ENCODE measurements at places on chromosomes 6 and 20.

DNA sequence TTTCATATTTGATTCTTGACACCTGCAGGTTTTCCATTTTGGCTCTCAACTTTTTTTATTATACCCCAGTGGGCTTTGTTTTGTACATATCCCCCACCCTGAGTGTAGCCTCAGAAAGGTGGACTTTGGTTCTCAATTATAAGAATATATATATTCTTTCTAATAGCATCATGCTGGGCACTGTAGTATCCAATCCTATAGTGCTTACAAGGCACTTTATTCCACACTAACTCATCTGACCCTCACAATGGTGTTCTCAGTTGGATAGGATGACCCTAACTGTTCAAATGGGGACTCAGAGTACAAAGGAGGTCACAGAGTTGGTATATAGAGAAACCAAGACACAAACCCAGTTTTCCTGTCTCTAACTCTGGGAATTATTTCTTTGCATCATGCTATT, 48.9 kb upstream of the SNAP25 start:
- no peak for DNase-seq

- DNase-seq: no peak
These were observed 39.9 kb downstream of the MAPK14 start for GRCh38 chr6:36067374-36068011.

DNA sequence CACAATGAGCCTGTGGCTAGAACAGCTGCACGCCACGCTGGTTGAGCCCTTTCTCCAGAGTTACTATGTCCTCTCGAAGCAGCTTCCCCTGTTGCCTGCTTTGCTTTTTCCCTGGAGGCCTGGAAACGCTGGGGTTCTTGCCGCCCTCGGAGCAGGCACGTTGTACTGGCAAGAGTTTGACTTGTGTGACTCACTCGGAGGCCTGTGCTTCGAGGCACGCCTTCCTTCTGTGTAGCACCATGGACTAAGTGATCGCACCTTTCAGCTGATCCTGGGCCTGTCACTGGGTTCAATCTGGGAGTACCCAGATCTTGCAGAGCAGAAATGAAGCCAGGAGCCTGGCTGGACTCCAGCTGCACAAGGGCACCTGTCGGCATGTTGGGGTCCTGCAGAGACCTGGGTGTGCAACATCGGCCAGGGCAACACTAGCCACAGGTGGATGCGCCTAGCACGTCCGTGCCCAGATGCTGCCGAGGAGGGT, 5.2 kb downstream of the INSM1 start:
- DNase-seq: no peak

- DNase-seq: no peak
These were observed 186.6 kb upstream of the OPRM1 start for GRCh38 chr6:153852481-153852880.

DNA sequence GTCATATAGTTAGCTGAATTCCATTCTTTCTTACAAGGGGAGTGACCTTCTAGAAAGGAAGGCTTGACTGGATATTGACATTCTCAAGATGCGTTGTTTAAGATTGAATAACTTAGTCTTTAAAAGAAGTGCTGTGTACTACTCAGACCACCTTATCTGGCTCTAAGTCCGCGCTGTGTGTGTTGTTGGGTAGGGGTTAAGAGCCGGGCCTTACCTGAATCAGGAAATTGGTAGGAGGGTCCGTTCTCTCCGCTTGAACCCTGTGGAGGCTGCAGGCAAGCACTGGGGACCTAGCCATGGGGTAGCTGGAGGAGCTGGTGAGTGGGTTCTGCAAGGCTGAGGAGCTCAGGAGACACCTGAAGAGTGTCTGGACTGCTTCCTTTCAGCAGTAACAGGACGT, 9.0 kb upstream of the SCML4 start:
- DNase-seq: no peak

DNA sequence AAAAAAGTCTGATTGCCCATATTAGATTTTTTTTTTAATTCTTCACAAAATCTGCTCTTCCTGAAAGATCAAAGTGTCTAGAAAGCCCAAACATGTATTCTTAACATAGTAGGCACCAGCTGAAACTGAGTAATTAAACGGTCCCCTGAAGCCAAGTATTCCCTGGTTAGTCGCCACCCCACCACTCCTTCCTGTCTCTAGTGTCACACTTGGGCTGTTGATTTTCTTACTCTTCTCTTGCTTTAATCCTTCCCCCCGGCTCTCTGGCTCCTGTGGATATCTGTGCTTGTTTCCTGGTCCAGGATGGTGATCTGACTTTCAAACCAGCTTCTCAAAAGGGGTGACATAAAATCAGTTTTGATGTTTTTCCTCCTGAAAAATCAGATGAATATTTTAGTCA, 162.9 kb downstream of the QKI start:
- DNase-seq: no peak

GRCh38 chr6:54619102-54619501, 227.5 kb upstream of the FAM83B start:
- no peak for DNase-seq

GRCh38 chr6:15046751-15047150, 199.1 kb upstream of the JARID2 start:
- no peak for DNase-seq

DNA sequence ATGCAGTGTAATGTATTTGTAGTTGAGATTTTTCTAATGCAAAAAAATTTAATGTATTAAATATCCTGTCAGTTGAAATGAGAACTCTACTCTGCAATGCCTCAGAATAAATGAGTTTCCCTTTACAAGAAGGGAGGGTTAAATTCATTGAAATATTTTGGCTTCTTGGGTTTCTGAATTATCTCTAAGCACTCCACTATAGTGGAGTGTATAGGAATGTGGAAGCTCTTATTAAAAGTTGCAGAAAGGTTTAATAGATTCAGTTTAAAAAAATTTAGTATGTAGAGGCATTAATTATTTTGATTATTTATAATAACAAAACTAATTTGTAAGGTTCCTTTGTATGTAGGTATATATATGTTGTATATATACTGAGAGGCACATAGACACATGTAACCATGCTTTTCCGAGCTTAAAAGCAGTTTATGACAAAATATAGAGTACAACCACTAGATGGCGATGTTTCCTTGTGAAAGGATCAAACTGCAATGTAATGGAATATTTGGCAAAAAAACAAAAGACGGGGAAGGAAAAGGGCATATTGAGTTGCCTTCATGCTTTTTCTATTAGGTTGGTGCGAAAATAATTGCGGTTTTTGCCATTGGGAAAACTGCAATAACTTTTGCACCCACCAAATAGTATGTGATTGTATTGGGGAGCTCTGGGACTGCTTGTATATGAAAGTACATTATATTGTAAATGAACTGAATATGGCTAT, 144.2 kb downstream of the MYO6 start:
- no peak for DNase-seq

DNA sequence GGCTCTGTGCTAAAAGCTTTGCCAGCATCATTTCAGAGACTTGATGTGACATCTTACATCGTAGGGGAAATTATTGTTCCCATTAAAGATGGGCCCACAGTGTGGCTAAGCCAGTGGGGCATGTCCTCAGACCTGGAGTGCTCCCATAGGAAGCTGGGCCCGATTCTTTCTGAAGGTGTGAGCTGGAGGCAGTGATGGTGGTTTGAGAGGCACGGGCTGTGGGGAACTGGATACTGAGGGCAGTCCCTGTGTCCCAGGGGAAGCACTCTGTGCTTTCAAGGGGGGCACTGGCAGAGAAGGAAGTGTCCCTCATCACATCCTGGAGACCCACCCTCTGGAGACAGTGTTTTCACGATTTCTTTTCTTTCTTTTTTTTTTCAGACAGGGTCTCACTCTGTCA, 8.6 kb upstream of the FAM110A start:
- DNase-seq: no peak

DNA sequence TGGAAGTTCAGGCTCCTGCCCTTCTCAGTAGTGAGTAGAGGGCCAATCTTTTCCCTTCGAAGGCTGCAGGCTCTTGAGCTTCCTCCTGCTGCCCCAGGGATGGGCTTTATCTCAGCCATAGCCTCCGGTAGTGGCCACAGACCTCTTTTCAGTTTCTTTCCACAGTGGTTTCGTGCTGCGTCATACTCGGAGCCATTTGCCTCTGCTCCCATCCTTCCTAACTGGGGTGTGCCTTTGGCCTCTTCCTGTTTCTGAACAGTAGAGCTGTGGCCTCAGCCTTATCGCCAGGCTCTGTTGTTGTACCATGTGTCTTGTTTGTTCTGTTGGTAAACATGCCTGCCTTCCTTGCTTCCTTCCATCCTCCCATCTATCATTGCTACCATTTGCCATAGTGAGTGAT, 54.1 kb downstream of the TULP4 start:
- no peak for DNase-seq

DNA sequence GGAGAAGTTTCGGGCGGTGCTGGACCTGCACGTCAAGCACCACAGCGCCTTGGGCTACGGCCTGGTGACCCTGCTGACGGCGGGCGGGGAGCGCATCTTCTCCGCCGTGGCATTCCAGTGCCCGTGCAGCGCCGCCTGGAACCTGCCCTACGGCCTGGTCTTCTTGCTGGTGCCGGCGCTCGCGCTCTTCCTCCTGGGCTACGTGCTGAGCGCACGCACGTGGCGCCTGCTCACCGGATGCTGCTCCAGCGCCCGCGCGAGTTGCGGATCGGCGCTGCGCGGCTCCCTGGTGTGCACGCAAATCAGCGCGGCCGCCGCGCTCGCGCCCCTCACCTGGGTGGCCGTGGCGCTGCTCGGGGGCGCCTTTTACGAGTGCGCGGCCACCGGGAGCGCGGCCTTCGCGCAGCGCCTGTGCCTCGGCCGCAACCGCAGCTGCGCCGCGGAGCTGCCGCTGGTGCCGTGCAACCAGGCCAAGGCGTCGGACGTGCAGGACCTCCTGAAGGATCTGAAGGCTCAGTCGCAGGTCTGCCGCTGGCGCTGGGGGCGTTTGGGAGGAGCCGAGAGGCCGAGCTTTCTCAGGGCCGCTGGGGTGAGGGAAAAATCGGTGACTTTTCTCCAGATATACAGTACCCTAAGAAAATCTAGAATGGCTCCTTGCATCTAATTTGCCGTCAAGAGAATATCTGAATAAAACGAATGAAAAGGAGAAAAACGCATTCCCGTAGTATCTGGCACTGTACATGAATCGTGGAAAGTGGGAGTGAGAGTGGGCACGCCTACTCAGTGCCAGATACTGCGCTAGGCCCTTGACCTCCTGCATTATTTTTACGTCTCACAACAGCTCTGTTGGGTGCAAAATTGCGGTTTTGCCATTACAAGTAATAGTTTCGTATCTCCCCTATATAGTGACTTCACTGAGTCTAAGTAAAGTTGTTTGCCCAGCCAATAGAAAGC, 1.0 kb downstream of the CALHM6 start:
- peak; percentile 70 for DNase-seq

DNA sequence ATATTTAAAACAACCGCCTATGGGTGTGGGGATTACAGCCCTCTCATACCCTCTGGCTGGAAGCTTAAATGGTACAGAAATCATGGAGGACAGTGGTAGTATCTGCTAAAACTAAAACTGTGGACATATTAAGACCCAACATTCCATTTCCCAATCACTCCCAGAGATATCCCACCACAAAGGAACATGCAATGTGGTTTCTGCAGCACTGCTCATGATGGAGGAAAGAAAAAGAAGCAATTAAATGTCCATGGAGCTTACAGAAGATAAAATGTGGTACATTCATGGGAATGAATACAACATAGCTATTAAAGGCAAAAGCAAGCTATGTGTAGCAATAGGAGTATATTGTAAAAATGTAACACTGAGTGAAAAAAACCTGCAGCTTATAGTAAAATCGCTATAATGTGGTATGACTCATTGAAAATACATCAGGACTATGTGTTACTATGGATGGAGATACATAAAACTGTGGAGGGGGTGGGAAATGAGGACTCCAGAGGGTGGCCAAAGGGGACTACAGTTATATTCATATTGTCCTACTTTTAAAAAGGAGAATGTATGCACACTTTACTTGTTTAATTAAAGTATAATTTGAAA, 22.9 kb upstream of the NNAT start:
- DNase-seq: no peak

GRCh38 chr20:36717657-36718056, 28.2 kb downstream of the NDRG3 start:
- peak; percentile 34 for DNase-seq

DNA sequence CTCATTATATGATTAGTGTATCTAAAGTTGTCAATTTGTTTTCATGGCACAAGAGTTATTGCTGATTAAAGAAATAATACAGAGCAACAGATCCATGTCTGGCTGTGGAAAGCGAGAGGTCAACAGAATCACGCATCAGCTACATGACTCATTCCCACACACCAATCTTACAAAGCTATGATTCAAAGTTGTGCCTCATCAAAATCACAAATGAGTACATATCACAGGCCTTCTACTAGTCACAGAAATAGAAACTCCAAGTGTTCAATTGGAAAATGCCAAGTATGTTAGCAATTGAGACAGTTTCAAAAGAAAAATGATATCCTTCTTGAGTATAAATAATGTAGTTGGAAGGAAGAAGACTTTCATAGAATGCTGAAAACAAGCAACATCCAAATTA, 57.8 kb upstream of the NKAIN2 start:
- DNase-seq: no peak

DNA sequence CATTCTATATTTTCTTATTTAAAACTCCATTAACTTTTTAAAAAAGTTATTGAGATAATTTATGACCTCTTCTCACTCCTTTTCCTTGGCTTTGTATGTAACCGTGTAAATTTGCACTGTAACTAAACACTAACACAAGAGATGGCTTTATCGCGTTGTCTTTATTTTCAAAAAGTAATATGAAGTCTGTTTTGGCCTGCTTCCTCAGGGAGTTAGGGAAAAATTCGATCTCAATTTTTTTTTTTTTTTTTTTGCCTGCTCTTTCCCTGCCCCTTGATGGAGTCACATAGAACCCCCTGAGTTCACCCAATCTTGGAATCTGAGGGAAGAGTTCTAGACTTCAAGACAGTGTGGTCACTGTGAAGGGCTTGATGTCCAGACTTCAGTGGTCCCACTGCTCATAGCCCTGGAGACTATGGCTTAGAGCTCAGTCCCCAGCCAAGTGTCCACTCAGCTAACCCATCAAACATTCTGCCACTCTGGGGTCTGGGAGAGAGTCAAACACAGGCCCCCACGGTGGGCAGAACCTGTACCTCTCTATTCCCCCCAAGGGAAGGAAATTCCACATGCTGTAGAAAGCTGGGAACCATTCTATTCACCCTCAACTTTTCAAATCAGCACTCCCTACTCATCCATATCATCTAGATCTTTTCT, 15.7 kb upstream of the TBC1D22B start:
- DNase-seq: no peak

GRCh38 chr20:46923550-46923949, 28.9 kb downstream of the EYA2 start:
- DNase-seq: no peak

- DNase-seq: no peak
These were observed 12.6 kb upstream of the DDR1 start for GRCh38 chr6:30871592-30872183.

- DNase-seq: no peak
These were observed 48.7 kb downstream of the PDYN start for GRCh38 chr20:1945134-1945618.

Data from activated naive CD4-positive, alpha-beta T cell treated with anti-CD3 and anti-CD28 coated beads, Interleukin-2, amount 10 ng/mL, durations not matched to agents 7 days and 5 days (primary cell).